ENCODE measurements at places on chromosomes 7 and 10.

DNA sequence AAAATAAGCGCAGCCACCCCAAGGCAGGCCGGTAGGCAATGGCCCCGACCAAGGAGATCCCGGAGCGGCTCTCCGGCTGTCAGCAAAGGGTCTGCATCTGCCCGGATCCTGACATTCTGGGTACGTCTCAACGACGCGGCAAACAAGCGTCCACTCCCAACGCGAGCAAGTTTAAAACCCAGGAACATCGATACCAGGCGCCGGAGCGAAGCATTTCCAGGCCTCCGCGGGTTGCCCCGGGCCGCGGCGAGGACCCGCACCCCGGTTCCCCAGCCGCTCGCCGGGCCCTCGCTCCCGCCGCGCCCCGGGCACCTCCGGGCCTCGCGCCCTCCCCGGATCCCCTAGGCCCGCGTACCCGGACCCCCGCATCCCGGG is 453 bp downstream of the URGCP start:
- DNase-seq = peak; percentile 37

DNA sequence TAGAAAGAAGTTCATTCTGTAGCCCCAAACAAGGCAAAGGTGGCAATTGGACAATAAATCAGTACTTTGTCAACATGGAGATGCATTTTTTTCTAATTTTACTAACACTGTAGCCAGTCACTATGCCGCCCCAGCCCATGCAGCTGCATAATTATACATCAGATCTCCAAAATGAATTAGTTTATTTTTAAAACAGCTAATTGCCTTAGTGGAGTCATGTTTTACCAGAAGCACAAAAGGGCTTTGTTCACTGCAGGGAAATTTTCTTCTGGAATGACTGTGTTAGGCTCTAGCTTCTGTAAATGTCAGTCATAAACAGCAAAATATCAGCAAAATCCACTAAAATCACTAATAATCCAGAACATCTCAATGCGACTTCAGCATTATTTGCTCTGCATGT is 20.1 kb upstream of the HDAC9 start:
- no peak for DNase-seq

DNA sequence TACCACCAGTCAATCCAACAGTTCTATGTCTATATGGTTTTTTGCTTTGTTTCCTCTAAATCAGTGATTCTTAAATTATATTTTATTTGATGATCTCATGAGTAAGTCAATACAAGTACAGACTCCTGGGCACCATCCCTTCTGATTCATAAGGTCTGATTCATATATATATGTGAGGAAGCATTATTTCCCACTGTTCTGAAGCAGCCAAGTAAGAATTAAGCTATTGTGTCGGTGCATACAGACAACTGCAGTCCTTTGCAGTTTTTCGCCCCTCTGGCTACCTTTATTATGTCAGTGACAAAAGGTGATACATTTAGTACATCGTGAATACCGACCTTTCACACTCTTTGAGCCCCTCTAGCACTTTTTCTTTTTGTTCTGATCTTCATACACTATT is 1079.6 kb upstream of the C7orf33 start:
- no peak for DNase-seq

DNA sequence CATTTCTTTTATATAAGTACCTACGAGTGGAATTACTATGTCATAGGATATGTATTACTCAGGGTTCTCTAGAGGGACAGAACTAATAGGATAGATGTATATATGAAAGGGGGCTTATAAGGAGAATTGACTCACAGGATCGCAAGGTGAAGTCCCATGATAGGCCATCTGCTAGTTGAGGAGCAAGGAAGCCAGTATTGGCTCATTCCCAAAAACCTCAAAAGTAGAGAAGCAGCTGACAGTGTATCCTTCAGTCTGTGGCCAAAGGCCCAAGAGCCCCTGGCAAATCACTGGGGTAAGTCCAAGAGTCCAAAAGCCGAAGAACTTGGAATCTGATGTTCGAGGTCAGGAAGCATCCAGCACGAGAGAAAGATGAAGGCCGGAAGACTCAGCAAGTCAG is 59.8 kb downstream of the GALNT17 start:
- no peak for DNase-seq

GRCh38 chr10:77398986-77399755 is 238.4 kb downstream of the KCNMA1 start:
- DNase-seq = no peak

DNA sequence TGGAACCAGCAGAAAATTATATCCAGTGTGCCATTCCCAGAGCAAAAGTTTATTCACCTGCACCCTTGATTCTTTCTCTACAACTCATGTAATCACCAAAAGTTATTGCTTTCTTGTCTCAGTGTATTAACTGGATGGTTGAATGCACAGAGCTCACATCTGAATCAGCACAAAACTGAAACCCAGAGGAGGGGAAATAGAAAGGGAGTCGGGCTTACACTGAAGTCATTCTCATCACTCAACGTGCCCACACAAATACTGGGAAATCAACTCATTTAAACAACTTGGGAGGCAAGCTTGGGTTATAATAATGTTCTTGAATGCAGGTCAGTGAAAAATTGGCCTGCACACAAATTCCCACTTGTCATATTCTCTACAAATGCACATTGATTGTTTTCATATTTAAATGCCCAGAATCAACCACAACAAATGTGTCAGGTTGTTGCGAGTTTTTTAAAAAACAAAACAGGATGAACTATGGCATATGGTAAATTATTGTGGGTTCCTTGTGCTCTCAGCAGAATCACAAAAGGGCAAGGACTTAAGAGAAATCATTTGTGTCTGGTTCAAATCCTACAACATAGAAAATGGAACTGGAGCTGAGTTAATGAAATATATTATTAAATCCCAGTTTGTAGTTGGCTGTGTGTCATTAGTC is 125.9 kb upstream of the NOBOX start:
- DNase-seq = no peak

- DNase-seq = no peak
Measured at GRCh38 chr10:128416231-128416630, 290.0 kb upstream of the MKI67 start.
